ENCODE measurements at places on chromosomes 7 and 10. TPM values are rescaled to one million over a fixed set of nuclear protein-coding genes. Genes with fewer than 3 reads are reported as not detected.

DNA sequence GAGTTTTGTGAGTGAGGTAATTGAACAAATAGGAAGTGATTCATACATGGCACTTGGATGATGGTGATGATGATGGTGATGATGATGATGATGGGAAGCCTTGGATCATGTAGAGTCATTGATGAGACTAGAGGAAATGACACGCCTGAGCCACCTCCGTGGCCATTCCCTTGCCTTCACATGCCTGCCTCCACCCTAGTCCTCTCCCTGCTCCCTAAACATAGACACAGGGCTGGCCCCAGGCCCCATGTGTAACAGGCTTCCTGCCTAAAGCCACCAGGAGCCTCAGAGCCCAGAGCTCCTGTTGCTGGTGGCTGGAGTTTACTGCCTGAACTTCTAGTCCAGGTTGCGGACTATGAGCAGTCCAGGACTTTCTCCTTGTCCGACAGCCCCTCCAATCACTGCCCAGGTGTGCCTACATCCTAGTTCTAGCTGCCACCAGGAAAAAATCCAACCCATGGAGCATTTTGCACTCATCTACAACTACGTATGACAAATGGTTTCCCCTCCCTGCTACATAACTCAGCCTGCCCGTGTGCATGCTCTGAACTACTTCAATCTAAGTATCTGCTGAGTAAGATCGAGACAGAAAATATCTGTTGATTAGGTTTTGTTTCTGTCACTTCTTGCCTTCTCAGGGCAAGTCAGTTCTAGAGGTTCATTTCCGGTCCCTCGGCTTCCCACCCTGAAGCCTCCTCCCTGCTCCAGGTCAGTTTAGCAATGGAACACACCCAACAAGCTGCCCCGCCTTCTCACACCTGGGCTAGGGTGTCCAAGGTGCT is 35.5 kb upstream of the KDM7A start:
- no peak for DNase-seq
- H3K36me3 ChIP-seq = no peaks in the 10 kb centered on the region
- no peak overlapping the region for H3K27ac ChIP-seq
- H3K4me3 ChIP-seq = peak overlapping the region; percentile 1

DNA sequence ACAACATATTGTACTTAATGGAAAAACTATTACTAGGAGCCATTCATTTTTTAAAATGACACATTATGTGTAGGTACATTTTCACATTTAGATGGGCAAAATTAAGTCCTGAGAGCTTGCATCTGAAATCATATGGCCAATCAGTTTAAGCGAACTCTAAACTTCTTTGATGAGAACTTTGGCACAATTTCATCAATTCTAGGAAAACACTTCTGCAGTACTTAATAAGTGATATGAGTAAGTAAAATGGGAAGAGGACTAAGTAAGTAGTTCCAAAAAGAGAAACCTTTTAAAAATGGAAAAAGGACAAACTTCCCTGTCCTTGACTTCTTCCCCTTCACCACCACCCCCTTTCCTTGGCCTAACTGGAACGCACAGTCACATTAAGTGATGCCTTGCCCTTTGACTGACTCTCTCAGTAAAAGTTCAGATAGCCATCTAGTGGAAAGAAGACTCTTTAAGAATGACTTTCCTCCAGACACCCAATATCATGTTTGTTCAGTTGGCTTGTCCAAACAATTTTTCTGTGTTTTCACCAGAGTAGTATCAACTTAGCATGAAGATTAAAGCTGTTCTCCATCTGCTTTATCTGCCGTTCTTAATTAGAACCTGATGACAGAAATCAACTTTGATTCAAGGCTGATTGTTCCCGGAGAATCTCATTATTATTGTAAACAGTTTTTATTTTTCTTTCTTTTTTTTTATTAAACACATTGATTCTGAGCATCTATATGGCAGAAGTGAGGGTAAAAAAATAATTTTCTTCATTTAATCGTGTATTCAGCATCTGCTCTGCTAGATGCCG is 45.1 kb downstream of the CNNM2 start:
- H3K27ac ChIP-seq = no peak overlapping the region
- no peaks in the 10 kb centered on the region for H3K4me1 ChIP-seq
- H3K36me3 ChIP-seq = no peaks in the 10 kb centered on the region
- H3K27me3 ChIP-seq = no peaks in the 10 kb centered on the region
- no peak overlapping the region for H3K4me3 ChIP-seq
- no peak for DNase-seq

DNA sequence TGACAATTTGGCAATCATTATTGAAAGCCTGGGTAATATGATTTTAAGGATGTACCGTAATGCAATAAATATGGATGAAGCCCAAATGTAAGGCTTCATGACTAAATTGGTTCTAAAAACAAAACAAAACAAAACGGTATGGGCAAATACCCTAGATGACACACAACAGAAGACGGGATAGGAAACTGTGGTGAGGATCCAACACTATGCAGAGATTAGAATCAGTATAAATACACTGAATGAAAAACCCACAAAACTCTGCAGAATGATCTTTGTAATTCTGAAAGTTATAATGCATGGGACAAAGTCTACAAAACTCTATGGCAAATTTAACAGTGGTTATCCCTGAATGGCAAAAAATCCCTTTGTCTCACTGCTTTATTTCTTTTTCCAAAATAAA is 57.6 kb downstream of the MALSU1 start:
- no peaks in the 10 kb centered on the region for H3K27me3 ChIP-seq
- H3K27ac ChIP-seq = no peak overlapping the region
- no peak overlapping the region for H3K4me3 ChIP-seq

DNA sequence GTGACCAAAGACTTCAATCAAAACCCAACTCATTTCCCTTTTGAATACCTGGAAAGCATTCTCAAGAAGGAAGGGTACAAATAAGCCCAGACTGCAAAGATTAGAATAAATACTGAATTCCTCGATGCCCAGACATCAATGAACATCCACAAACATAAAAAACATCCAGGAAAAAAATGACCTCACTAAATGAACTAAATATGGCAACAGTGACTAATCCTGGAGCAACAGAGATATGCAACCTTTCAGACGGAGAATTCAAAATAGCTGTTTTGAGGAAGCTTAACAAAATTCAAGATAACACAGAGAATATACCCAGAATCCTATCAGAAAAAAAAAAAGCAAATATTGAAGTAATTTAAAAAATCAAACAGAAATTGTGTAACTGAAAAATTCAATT is 43.2 kb downstream of the PCLO start:
- no peaks in the 10 kb centered on the region for H3K4me1 ChIP-seq
- no peaks in the 10 kb centered on the region for H3K36me3 ChIP-seq
- H3K4me3 ChIP-seq = no peak overlapping the region
- H3K27ac ChIP-seq = no peak overlapping the region
- H3K27me3 ChIP-seq = no peaks in the 10 kb centered on the region

- H3K4me1 ChIP-seq = no peaks in the 10 kb centered on the region
- H3K27ac ChIP-seq = no peak overlapping the region
- no peaks in the 10 kb centered on the region for H3K27me3 ChIP-seq
- no peaks in the 10 kb centered on the region for H3K36me3 ChIP-seq
- no peak for DNase-seq
These were observed 31.8 kb upstream of the TMEM273 start for GRCh38 chr10:49220031-49220430.

DNA sequence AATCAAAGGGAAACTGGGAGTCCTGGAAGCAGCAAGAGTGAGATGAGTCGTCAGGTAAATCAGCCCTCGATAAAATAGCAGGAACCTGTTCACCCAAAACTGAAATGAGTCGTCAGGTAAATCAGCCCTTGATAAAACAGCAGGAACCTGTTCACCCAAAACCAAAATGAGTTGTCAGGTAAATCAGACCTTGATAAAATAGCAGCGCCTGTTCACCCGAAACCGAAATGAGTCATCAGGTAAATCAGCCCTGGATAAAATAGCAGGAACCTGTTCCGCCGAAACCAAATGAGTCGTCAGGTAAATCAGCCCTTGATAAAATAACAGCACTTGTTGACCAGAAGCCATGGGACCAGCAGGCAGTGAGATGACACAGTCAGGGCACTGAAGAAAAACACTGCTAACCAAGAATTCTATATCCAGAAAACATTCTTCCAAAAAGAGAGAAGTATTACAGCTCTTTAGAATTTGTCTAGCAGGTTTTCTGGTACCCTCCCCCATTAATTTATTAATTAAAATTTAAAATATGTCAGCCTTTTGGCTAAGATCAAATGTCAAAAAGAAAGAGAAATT is 3.4 kb upstream of the CYP2E1 start:
- no peak overlapping the region for H3K27ac ChIP-seq
- no peaks in the 10 kb centered on the region for H3K27me3 ChIP-seq
- H3K36me3 ChIP-seq = no peaks in the 10 kb centered on the region
- H3K4me1 ChIP-seq = peaks cover 11% of the 10 kb centered on the region

The BICC1 gene
- total RNA-seq = 0.10 TPM

The PARD3 gene
- total RNA-seq = 0.49 TPM

The UBTD1 gene
- total RNA-seq = 2.5 TPM

The GNAI1 gene
- 2.3 TPM for total RNA-seq

The UCN3 gene
- not detected for total RNA-seq

All from naive thymus-derived CD4-positive, alpha-beta T cell (primary cell).